Effector memory CD8-positive, alpha-beta T cell (primary cell): ENCODE measurements at places on chromosomes 5 and 9.

GRCh38 chr5:96196890-96197289 is 235.2 kb upstream of the ELL2 start:
- DNase-seq: no peak

- DNase-seq: no peak
Measured at GRCh38 chr5:143229426-143229895, 174.0 kb downstream of the NR3C1 start.

- DNase-seq: no peak
Measured at GRCh38 chr5:139277171-139277570, 16.4 kb upstream of the MATR3 start.

GRCh38 chr5:31771500-31771899 is 132.6 kb downstream of the PDZD2 start:
- DNase-seq: no peak

- DNase-seq: no peak
Measured at GRCh38 chr5:135061001-135061400, 27.0 kb upstream of the PITX1 start.

- no peak for DNase-seq
Measured at GRCh38 chr5:139651043-139651834, 3.1 kb downstream of the CXXC5 start.

GRCh38 chr5:81241961-81242648 is 9.0 kb downstream of the CKMT2 start:
- no peak for DNase-seq

DNA sequence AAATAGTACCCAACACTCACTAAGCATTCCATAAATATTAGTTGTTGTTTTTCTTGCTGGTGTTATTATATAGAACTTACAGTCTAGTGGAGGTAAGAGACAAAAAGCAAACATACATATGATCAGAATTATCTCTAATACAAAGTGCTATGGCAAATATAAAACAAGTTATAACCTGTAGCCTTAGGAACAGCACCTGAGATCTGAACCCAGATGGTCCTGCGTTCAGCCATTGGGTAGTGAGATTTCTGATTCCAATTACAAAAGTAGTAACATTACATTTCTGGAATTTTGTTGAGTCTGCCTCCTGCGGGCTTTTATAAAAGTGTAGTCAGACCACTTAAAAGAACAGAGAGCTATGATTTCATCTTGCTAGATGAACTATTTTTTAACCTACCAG is 242.9 kb upstream of the ZNF462 start:
- no peak for DNase-seq

GRCh38 chr5:146366904-146367303 is 28.3 kb downstream of the POU4F3 start:
- DNase-seq: no peak

- no peak for DNase-seq
Measured at GRCh38 chr9:95373069-95373681, 55.7 kb upstream of the FANCC start.
